GM12864 (cell line): ENCODE measurements at places on chromosomes 2 and 18.

- no peak for DNase-seq
Measured at GRCh38 chr2:33765122-33765521, 166.0 kb upstream of the FAM98A start.

GRCh38 chr2:182866461-182867406 is at the start of gene FRZB:
Gene FRZB, minus strand, starts transcription at chr2:182866637. Its CDS starts 85 bp downstream, at chr2:182866552.
- no peak for DNase-seq

GRCh38 chr18:55001394-55002024 is 42.2 kb upstream of the CCDC68 start:
- DNase-seq = no peak

DNA sequence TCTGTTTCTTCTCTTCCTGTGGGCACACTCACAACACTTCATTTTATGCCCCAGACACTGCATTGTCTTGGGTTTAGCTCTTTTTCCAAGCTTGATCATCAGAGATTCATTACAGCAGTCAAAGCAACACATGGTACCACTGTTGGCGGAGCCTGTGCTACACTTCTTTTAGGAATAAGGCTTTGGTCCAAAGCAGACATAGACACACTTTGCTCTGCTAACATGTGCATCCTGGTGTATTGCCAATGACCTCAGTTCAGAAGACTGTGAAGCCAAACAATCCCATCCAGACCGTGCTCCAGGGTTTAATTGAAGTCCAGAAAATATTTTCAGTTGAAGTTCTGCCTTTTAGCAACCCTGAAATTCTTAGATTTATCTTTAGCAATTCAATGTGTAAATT is 354.6 kb upstream of the RAB12 start:
- DNase-seq = no peak

DNA sequence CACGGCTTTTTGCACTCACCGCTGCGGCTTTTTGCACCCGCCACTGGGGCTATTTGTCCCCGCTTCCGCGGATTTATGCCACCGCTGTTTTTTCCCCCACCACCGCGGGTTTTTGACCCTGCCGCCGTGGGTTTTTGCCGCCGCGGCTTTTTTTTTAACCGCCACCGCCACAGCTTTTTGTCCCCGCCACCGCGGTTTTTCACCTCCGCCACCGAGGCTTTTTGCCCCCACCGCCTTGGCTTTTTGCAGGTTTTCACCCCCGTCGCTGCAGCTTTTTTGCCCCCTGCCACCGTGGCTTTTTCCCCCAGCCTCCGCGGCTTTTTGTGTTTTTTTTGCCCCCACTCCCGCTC is 2796.7 kb upstream of the TEKT4 start:
- no peak for DNase-seq

DNA sequence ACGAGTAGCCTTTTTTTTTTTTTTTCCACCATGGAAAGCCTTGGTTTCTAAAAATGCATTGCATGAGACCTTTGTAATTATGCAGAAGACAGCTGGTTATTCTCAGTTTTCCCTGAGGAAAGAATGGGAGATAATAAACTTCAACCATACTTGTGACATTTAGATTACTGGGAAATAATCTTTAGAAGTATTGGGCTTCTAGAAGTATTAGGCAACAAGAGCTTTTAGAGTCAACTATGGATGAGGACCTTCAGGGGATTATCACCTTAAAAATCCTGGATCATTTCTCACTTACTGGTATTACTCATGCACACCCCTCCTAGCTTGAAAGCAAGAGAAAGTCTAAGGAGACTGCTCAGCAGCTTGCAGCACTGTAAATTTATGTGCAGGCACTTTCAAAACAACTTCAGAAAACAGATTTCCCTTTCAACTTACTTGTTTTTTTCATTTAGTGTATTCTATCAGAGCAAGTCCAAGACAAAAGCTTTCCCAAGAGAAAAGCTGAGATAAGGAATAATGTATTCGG is 175.9 kb downstream of the NRXN1 start:
- no peak for DNase-seq

DNA sequence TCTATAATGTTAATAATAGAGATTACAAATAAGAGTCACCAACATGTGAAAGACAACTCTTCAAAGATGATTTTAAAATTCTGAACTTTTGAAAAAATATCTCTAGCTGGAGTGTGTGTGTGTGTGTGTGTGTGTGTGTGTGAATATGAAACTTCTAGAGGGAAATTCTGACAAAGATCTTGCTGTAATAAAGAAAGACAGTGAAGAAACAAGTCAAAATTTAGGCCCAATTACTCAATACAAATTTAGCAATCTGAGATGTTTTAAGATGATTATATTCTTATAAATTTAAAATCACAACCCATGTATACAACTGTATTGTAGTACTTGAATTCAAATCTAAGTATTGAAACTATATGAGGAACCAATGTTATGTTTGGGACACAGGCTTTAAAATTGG is 57.2 kb upstream of the UGP2 start:
- DNase-seq = no peak

- DNase-seq = no peak
Measured at GRCh38 chr2:219912491-219912921, 285.1 kb downstream of the SLC4A3 start.

GRCh38 chr2:66461664-66462500 is 27.0 kb downstream of the MEIS1 start:
- DNase-seq = no peak

GRCh38 chr2:26884486-26884885 is 36.6 kb downstream of the DPYSL5 start:
- no peak for DNase-seq

DNA sequence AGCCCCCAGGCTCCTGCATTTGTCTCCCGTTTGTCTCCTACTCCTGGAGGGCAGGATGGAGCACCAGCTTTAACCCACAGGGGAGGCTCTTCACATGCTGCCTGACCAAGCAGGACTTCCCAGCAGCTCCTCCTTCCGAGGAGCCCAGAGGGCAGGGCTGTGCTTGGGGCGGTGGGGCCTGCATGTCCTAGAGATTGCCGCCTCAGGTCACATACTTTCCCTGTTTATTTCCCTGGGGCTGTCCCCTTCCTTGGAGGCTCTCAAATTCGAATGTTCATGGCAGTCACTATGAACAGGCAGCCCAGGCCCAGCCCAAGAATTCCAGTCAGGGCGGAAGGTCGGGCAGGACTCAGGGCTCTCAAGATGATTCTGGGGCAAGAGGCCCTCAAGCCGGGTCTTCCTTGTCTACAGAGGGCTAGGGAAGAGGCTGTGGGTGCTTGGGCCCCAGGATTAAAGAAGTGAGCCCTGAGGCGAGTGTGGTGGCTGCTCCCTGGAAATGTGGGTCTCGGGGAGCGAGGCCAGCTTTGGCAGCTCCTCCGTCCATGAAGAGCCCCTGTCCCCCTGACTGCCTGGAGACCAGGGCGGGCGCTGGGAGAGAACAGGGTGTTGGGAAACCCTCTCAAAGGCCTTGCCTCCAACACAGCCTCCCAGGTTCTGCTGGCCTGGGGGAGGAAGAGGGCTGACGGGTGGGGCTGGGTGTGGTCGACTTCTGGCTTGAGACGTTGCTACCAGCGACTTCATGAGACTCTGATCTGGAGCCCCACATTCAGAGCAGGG is 48.9 kb upstream of the HPCAL1 start:
- DNase-seq = no peak

DNA sequence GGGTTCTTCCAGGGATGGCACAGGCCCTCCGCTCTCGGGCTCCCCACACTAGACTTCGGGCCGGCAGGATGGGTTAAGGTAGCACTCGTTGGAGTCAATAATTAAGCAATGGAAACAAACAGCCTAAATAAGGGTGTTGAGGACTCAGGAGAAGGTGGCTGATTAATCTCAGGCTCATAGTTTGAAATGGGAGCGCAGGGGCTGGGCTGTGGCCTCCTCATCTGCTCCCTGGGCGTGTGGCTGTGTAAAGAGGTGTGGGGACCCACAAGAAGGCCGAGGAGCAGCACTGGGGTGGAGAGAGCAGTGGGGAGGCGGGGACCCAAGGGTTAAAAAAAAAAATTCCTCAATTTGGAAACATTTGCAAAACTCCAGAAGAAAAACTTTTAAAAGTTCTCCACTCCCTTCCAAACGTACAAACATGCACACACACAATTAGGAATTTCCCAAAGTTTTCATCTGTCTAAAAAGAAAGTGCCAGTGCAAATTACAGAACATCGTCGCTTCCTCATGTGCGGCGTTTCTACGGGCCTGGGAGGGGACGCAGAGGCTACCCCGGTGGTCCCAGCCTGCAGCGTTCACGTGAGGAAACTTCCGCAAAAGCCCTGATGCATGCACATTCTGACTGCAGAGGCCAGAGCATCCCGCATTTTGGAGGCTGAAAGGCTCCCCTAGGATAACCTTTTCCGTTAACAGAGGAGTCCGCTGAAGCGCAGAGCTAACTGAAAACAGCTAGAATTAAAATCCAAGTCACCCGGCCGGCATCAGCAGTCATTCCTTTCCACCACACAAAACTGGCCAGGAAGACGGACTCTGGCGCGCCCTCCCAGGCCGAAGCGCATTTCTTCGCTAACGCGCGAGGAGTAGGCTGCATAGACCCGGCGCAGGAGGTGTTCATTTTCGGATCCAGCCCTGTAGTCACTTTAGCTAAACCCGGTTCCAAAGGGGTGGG is 1.0 kb upstream of the TUBB6 start:
- no peak for DNase-seq

- no peak for DNase-seq
Measured at GRCh38 chr18:49922228-49922627, 108.9 kb upstream of the ACAA2 start.

DNA sequence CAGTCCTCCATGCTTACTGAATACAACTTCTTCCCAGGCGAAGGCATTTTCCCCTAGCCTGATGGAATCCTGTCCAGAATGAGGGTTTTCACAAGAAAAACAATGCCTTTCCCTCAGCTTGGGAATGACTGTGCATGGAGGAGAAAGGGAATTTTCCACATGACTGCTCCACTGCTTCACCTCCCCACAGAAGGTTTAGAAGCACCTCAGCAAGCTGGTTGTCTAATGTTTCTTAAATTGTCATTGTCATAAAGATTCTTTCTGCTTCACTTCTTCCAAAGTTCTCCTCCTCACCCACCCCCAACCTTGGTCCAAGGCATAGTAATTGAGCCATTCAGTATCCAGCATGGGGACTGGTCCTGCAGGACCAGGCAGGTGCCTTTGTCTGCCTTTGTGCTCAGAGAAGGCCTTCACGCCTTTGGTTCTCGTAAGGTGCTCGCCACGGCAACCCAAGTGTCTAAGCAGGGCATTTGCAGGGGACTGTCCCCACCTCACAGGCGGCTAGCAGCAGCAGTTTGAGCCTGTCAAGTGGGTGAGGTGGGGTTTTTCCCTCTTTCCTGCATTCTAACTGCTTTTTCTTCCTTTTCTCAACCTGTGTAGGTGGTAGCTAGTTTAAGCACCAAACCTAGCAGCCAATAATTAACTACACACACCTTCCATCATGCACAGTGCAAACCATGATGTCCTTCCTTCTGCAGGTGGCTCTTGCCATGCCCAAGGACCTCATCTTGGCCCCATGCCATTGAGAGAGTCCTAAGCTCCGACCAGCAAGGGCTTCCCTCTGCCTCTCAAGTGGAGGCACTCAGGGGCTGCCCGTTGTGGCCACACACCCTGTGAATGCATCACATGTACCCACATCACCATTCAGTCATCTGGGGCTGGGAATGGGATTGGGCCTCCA is 65.7 kb upstream of the BCL2L11 start:
- no peak for DNase-seq

DNA sequence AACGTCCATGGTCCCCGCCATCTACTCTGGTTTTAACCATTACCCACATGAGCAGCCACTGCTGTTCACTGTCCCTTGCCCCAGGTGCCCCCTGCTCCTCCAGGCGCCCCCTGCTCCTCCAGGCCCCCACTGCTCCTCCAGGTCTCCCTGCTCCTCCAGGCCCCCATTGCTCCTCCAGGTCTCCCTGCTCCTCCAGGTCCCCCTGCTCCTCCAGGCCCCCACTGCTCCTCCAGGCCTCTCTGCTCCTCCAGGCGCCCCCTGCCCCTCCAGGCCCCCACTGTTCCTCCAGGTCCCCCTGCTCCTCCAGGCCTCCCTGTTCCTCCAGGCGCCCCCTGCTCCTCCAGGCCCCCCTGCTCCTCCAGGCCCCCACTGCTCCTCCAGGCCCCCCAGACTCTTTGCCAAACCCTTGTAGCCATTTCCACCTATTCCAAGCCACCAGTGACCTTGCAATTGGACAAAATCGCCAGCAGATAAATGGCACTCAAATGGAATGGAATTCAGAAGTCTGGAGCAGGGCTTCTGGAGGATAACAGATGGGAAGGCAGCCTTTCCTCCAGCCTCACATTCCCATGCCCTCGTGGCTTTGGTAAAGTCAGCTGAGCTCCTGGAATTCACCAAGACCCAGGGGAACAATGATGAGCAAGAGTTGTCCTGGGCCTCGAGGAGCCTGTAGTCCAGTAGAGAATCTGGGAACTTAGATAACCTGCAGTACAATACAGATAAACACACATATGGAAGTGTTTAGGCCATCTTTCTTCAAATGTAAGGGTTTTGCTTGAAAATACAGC is 13.3 kb upstream of the RPL31 start:
- no peak for DNase-seq

- no peak for DNase-seq
Measured at GRCh38 chr2:180158961-180159360, 151.9 kb upstream of the CWC22 start.

GRCh38 chr2:231189571-231190495 is 8.6 kb upstream of the ARMC9 start:
- DNase-seq = no peak

GRCh38 chr2:23767876-23768621 is 158.9 kb downstream of the ATAD2B start:
- no peak for DNase-seq

DNA sequence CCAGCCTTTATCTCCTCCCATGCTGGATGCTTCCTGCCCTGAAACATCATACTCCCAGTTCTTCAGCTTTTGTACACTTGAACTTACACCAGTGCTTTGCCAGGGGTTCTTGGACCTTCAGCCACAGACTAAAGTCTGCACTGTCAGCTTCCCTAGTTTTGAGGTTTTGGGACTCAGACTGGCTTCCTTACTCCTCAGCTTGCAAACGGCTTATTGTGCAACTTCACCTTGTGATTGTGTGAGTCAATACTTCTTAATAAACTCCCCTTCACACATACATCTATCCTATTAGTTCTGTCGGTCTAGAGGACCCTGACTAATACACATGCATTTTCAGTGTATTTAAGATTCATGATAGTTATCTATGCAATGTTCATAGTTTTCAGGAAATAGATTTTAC is 35.8 kb upstream of the ZNF804A start:
- DNase-seq = no peak

DNA sequence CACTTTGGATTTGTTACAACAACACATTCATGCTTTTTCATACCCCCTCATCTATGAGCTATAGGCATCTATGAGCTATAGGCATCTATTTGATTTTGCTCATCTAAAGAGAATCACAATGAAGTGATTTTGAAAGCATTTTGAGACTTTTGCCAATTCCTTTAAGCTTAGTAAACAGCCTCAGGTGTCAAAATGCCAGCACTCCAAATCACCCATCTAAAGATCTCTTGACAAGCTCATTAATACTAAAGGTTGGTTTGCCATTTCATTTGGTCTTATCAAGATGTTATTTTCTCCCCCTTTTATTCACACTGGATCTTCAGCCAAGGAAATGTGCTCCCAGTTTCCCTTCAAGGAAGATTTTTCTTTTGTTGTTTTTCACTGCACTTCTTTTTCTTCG is 110.7 kb upstream of the TLK1 start:
- DNase-seq = no peak
